DMS 273 treated with DMSO at 0.1 percent for 48 hours (cell line): ENCODE measurements at places on chromosomes 2 and 18.

DNA sequence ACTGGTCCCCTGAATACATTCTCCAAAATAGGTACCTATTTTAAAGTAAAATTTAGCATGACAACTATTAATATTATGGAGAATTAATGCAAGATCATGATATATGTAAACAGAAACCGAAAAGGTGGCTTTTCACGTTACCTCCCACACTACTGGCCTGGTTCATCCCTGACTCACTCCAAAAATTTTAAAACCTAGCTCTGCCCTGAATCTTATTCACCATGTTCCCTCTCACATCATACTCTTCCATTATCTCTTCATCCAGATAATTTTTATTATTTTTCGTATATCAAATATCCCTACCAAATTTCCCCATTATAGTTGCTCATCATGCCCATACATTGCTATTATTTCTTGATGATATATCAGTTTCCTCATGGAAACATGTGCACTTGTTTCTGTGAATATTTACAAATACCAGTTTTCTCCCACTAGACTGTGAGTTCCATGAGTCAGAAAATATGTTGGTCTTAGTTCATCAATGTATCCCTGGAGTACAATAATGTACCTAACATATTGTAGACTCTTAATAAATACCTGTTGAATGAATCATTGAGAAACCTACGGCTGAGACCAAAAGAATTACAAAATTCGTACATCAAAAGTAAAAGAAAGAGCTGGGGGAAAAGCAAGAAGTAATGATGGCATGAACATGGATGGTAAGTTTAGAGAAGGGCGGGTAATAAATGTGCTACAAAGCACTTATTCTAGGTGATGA, 360.1 kb upstream of the CHAC2 start:
- DNase-seq = no peak

DNA sequence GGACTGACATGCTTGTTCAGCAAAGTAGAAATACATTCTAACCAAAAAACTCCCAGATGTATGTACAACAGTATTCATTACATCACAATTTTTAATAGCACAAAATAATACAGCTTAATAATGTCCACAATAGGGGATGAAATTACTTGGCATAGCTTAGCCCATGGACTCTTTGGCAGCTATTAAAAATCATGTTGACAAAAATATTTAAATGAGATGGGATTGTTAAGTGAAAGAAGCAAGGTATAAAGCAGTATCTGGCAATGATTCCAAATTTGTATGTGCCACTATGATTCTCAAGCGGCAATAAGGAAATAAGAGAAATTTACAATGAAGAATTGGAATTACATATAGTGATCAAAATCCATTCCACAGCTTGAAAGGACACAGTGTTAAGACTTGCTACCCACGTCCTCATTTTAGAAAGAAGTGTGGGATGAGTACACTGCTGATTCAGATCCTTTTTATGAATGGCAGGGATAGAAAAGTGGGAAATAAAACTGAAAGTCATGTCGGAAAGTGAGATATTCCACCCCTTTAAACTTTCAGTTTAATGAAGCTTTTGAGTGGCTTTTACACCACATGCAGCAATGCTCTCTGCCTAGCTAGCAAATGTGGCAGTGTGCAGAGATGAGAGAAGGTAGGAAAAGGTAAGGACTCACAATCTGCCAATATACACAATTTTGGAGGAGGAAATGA, 2.4 kb downstream of the GAREM1 start:
- no peak for DNase-seq

- DNase-seq = no peak
Measured at GRCh38 chr2:65831509-65831908, 399.1 kb upstream of the SPRED2 start.

GRCh38 chr2:105766300-105766866, 21.7 kb downstream of the NCK2 start:
- no peak for DNase-seq

- DNase-seq = no peak
Measured at GRCh38 chr2:234026693-234027254, 23.7 kb upstream of the SPP2 start.

- DNase-seq = no peak
Measured at GRCh38 chr2:113185664-113186432, 12.1 kb downstream of the PSD4 start.

GRCh38 chr2:41663056-41663455, 384.8 kb upstream of the PKDCC start:
- no peak for DNase-seq

GRCh38 chr2:164644036-164644700, 22.9 kb upstream of the GRB14 start:
- DNase-seq = no peak

DNA sequence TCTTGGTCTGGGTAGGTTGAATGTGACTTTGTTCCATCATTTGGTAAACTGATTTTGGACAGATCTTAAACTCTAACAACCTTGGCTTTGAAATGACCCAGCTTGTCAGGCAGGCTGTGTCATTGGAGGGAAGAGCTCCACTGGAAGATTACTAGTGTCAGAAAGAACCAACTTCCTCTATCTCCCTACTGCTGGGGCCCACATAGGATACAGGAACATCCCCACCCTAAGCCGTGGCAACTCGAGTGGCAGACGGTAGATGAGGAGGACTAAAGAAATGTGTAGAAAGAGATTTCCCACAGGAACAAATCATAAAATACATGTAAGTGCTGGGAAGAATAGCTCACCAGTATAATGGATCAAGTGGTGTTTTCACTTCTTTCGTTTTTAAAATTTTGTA, 4.3 kb upstream of the G6PC2 start:
- DNase-seq = no peak

DNA sequence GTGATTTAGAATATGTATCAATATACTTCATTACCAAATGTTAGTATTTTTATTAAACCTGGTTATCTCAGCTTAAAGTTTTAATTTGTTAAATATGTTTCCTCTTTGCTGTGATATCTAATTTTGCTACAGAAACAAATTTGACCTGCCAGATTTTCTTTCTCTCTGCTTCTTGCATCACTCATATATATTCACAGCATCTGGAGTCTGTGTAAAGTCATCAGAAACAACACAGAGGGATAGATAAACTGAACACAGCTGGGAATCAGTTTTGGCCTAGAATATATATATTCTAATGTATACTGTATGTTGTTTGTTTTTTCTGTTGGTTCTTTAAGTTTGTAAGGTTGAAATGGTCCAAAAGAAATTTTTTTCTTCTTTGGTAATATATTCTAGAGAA, 8.5 kb downstream of the PSMD14 start:
- no peak for DNase-seq

GRCh38 chr2:219561179-219562048, 9.9 kb downstream of the OBSL1 start:
- no peak for DNase-seq

DNA sequence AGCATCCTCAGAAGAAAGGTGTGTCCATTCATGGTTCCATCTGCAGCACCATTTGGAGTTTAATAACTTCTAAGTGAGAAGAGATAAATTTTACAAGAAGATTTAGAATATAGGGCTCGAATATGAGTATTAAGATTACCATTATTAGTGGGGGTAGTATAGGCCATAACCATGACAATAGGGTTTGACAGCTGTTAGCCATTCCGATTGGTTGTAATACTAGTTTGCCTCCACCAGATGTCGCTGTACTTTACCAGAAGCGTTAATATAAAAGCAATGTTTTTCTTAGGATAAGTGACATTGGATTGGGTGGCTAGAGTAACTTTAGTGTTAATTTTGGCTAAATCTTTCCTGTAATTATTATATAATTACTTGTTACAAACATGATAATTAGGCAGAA, 107.5 kb upstream of the SRD5A2 start:
- no peak for DNase-seq

GRCh38 chr2:36223259-36223658, 132.3 kb upstream of the CRIM1 start:
- no peak for DNase-seq

- no peak for DNase-seq
Measured at GRCh38 chr18:44388329-44388728, 292.4 kb upstream of the SETBP1 start.

DNA sequence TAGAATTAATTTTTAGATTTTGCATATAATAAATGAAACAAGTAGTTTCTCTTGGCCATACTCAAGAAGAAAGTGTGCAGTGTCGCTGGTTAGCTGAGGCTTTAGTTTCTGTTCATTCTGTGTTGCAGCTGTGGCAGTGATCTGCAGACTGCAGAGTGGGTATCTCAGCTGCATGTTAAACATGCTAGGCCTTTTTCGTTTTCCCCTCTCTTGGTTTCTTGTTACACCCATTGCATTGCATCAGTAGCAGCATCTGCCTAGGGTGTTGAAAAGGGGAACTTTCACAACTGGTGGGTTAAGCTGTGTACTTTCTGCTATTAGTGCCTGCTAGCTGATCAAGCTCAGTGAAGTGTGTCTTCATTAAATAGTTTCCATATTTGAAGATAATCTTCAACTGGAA, 51.3 kb downstream of the ACSL3 start:
- DNase-seq = no peak

GRCh38 chr2:189602233-189602632, 21.6 kb upstream of the SLC40A1 start:
- no peak for DNase-seq

GRCh38 chr18:48843596-48843995, 107.2 kb downstream of the SMAD7 start:
- no peak for DNase-seq

DNA sequence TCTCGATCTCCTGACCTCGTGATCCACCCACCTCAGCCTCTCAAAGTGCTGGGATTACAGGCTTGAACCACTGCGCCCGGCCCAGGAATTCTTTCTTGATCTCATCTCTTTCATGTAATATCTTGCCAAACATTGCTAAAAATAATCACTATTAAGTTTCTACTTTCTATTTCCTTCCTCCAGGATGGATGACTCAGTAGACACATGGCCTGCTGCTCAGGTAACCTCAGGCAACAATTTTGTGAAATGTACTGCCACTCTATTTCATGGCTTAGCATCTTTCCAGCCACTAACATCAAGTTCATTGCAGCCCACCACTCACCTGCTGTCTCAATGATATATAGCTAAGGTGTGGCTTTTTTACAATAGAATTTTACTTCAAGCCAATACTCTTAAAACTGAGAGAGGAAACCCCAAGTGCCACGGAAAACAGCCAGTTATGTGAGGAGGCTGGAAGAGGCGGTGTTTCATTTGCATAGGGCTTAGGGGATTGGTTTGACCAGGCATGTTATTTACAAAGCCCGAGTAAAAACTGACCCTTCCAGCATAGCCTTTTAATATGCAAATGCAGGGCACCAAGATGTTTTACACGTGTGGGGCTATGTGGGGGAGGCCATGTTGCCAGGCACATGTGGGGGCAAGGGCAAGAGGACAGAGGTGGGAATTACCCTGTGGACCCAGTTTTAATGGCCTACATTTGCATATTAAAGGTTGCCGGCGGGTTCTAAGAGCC, 11.3 kb upstream of the SUMO1 start:
- DNase-seq = no peak

DNA sequence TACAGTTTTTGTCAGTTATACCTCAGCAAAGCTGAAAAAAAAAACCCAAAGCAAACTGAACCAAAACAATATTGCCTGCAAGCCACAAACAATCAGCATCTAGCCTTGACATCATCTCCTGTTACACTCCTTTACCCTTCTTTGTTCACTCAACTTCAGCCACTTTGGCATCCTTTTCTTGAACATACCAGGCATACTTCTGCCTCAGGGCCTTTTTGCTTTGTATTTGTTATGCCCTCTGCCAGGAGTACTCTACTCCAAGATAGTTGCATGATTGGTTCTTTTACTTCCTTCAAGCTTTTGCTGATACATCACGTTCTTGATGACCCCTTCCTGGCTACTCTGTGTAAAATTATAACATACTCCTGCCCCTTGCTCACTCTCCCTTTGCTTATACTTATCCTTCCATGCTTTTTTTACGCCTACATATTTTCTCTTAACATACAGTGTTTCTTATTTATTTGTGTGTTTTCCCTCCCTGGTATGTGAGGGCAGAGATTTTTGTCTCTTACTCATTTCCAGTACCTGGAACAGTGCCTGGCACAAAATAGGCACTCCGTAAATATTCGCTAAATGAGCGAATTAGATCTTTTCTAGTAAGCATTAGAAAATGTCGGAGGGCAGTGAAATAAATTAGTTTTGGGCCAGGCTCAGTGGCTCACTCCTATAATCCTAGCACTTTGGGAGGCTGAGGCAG, 12.7 kb downstream of the ABI2 start:
- DNase-seq = no peak

- no peak for DNase-seq
Measured at GRCh38 chr2:148794558-148794957, 80.5 kb upstream of the KIF5C start.

DNA sequence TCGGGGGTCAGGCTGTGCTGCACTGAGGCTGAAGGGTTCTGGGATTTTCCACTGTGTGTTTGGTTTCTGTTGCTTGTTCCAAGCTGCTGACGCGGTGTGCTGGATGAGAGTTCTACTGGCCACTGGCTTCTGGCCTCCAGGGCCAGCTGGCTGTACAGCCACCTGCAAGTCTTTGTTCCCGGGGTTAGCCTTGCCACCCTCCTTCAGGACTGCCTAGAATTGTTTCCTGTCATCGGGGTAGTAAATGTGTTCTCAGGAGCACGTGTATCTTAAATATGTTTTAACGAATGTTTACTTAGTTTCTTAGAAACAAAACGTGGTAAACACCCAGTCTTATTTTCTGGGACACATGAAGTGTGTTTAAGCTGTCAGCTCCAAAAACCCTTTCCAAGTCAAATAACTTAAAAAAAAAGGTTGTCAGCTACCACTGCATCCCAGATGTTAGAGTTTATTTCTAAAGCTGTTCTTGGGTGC, 231.2 kb downstream of the AGAP1 start:
- no peak for DNase-seq

- DNase-seq = no peak
Measured at GRCh38 chr2:205612636-205613035, 69.7 kb upstream of the NRP2 start.

GRCh38 chr2:150413910-150414309, 73.6 kb downstream of the RND3 start:
- no peak for DNase-seq

GRCh38 chr2:6827566-6828298, 38.0 kb downstream of the CMPK2 start:
- DNase-seq = no peak

DNA sequence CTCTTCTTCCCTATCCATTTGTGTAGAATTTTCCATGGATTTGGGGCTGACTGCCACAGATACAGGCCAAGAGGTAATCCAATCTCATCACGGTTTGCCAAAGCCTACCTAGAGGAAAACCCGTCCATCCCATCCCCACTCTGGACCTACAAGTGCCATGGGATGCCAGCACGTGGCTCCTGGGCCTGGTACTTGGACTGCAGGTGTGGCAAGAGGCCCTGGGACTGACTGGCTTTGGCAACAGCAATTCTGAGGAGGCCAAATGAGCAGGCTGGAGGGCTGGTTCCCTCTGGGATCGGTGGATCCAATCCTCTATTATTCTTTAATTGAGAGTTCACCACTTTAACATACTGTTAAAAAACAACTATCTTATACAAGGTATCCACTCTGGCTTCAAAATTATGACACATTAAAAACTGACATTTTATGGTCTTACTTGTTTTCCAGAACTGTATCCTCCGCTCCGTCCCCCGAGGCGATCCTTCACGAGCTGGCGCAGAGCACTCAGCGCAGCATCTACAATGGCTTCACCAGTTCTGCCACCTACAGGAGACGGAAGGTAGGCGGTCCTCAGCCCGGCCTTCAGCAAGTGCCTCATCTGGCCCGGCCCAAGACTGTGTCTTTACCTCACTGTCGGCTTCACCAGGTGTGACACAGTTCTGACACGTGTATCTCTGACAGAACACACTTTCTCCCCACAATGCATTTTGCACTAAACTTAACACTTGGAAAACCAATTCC, 19.8 kb downstream of the PDIA6 start:
- no peak for DNase-seq

GRCh38 chr2:43407935-43408334, 181.5 kb upstream of the ZFP36L2 start:
- DNase-seq = no peak

GRCh38 chr2:196925051-196925767, 1.3 kb downstream of the PGAP1 start:
- peak; percentile 41 for DNase-seq
